Left ventricle myocardium inferior (tissue), 1 donor: ENCODE measurements at places on chromosomes 3 and 15. TPM values are rescaled to one million over a fixed set of nuclear protein-coding genes. Genes with fewer than 3 reads are reported as not detected.
A peak's percentile ranks its signal among the peaks of the same experiment; 100 is the strongest.

BSN gene
- total RNA-seq: 0.55 TPM

GRCh38 chr3:127796045-127796830, 26.1 kb downstream of the MGLL start:
- H3K4me3 ChIP-seq: no peak overlapping the region
- no peaks in the 10 kb centered on the region for H3K27me3 ChIP-seq
- H3K27ac ChIP-seq: no peak overlapping the region
- no peak for DNase-seq
- H3K4me1 ChIP-seq: peaks cover 66% of the 10 kb centered on the region
- H3K36me3 ChIP-seq: peaks cover 59% of the 10 kb centered on the region

GRCh38 chr3:33256249-33256648, 21.0 kb upstream of the FBXL2 start:
- H3K27me3 ChIP-seq: no peaks in the 10 kb centered on the region
- DNase-seq: no peak
- H3K4me3 ChIP-seq: no peak overlapping the region
- H3K27ac ChIP-seq: no peak overlapping the region

DNA sequence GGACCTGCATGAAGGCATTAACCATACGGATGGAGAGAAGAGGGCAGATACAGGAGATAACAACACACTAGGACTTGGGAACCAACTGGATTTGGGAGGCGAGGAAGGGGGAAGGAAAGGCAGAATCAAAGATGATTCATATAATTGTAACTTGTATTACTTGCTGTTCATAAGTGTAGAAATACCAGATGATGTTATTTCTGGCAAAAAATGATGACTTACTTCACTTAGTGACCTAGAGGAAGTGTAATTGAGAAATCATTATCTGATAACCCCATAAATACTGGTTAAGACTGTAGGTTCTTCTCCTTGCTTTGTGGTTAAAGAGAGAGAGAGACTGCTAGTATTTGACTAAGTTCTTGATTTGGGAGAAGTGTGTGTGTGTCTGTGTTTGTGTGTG, 50.5 kb upstream of the GK5 start:
- DNase-seq: no peak
- H3K27me3 ChIP-seq: no peaks in the 10 kb centered on the region
- peaks cover 21% of the 10 kb centered on the region for H3K4me1 ChIP-seq
- H3K4me3 ChIP-seq: no peak overlapping the region
- peak overlapping the region; percentile 45 for H3K27ac ChIP-seq

DNA sequence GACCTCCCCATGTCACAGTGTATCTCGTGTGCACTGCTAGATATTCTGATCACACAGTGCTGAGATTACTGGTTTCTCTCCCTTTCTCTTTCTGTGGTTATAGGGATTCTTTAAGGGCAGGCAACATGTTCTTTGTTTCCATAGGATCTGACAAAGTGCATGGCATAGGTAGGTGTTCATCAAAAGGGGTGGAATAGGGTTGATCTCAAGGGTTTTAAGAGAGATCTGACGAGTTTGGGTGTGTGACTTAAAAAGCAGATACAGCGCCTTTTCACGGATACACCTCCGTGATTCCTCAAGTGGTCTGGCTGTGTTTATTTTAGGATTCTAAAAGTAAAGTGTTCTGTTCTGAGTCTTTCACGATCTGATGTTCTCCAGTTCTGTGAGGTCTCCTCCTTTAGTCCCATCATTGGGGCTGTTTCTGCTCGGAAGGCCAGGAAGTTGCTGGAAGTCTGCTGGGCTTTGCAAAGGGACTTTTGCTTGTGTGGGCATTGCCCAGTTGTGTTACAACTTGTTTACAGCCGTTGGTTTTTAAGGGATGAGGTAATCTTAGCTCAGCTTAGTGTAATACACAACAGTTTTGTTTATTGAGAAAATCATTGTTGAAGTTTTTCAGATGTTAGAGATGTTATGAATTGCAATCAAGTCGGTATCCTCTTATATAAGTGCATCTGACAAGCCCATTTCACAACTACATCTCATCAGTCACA, 34.8 kb downstream of the IGF1R start:
- H3K27me3 ChIP-seq: no peaks in the 10 kb centered on the region
- no peaks in the 10 kb centered on the region for H3K36me3 ChIP-seq
- DNase-seq: no peak
- H3K4me1 ChIP-seq: peaks cover 88% of the 10 kb centered on the region
- peak overlapping the region; percentile 44 for H3K27ac ChIP-seq
- peak overlapping the region; percentile 10 for H3K4me3 ChIP-seq

GRCh38 chr3:88661433-88661824, 446.0 kb upstream of the EPHA3 start:
- no peak for DNase-seq
- H3K27me3 ChIP-seq: no peaks in the 10 kb centered on the region
- no peaks in the 10 kb centered on the region for H3K4me1 ChIP-seq
- no peak overlapping the region for H3K4me3 ChIP-seq
- no peak overlapping the region for H3K27ac ChIP-seq

DNA sequence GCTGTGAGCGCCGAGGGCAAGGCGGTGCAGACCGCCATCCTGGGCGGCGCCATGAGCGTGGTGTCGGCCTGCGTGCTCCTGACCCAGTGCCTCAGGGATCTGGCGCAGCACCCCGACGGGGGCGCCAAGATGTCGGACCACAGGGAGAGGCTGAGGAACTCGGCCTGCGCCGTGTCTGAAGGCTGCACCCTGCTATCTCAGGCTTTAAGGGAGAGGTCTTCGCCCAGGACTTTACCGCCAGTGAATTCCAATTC, 2.3 kb downstream of the TLNRD1 start:
- peak; percentile 24 for DNase-seq
- peaks cover 85% of the 10 kb centered on the region for H3K4me1 ChIP-seq
- H3K27ac ChIP-seq: peak overlapping the region; percentile 99

RTP3 gene
- not detected for total RNA-seq
